ENCODE measurements at places on chromosomes 5 and 9.
A peak's percentile ranks its signal among the peaks of the same experiment; 100 is the strongest.

- ATAC-seq = peak; percentile 67
Measured at GRCh38 chr9:37374892-37375291, 47.6 kb upstream of the GRHPR start.

DNA sequence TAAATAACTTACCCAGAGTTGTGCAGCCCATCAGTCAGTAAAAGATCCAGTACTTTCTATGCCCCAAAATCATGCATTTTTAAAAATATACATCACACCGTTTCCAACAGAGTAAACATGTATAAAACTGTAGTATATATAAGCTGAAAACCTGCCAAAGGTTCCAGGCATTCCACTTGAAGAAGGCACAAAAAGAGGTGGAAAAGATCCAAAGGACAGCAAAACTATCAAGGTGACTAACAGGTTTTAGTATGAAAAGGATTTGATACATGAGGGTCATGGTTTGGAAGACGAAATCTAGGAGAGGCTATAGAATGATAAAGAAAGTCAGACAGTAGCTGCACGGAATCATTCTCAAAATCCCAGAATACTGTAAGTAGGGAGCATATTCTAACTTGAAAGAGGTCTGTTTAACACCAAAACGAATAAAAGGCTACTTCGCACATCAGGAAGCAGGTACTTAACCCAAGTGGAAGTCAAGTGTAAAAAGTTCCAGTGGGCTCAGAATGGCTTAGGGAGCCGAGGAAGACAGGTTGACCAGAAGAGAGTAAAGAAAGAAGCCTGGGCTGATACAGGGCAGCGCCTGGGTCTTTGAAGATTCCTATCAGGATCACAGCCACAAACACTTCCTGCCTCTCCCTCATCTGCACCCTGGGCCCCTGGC, 207.2 kb downstream of the ADAMTS12 start:
- no peak for ATAC-seq

GRCh38 chr5:95993266-95993665, 31.6 kb upstream of the ELL2 start:
- no peak for ATAC-seq

DNA sequence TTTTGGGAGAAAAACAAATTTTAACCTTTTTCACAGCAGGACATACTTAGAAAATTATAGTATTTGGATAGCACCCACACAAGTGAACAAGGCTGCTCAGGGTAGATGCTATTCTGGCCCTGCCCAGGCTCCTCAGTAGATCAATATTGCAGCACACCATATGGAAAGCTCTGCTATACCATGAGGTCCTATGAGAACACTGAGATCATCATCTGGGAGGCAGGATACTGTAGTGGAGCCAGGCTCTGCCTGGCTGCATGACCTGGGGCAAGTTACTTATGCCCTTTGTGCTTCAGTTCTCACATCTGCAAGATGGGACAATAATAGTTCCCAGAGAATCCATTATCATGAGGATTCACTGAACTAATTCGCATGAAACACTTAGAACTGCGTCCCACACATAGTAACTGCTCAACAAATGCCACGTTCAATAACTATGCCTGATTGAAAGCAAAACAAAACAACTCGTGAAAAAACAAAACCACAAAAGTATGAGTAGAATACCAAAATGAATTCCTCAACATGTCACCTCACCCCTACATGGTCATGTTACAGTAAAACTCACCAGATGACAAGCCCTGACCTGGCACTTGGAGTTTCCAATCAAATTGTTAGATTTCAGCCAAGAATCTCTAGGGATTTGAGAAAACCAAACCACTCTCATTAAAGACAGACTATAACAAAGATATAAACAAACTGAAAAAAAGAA, 31.9 kb downstream of the ARSB start:
- no peak for ATAC-seq

GRCh38 chr9:125754096-125754495, 6.9 kb downstream of the PBX3 start:
- no peak for ATAC-seq

DNA sequence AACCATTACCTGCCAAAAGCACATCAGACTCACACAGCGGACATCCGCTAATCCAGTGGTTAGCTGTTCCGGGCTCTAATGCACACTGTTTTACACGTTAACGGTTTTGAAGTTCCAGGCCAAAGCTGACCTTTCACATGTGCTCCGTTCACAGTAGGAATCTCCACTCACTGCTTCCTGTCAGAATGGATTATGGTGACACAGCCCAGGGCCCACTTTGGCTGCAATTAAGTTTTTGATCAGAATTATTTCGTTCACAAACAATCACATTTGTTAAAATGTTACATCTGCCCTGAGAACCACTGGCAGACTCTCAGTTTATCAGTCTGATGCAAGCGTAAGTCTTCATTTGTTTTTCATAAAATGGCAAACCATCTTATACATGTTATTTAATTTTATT, 30.2 kb upstream of the CATSPER3 start:
- no peak for ATAC-seq

DNA sequence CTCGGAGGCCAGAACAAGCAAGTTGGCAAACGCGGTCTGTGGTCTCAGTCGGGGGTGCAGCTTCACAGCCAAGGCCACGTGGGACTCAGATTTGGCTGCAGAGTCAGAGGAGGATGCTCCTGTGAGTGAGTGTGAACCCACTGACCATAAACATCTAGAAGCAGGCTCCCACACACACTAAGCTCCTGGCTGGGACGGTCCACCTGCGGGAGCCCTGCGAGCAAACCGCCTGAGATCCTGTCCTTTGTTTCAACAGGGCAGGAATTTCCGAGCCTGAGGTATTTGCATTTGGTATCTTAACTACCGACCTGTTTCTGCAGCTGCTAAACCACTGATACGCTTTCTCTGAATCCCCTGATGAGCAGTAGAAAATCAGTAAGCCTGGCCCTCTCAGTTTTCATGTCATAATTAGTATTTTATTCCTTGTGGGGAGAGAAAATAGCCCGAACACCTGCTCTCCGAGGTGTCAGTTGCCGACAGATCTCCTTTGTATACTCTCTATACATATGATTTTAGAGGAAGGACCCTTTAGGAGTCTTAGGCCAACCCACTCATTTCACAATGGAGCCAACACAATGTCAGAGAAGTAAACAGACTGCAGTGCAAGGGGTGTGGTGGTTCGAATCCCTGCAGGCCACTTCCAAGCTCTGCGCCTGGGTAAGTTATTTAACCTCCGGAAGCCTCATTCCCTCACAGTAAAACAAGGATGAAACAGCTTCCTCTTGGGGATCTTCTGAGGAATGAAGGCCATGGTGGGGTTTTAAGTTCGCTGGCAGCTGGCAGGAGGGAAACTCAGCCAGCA, 40.9 kb upstream of the PWWP2A start:
- peak; percentile 43 for ATAC-seq

DNA sequence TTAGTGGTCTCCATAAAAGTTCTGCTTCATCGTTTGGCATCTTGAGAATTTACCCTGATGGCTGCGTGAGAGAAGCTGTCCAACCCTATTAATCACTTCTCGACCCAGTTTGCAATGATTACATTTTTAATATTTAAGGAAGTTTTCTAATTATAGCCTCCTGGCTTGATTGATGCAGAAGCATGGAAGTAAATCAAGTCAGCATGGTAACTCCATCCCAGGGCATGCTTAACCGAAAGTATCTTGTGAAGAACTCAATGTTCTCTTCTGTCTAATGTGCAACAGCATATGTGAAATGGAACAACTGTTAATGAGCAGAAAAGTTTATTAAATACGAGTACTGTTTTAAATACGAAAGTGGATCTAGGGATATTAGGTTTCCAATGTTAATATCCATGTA, 278.9 kb upstream of the CD180 start:
- ATAC-seq = no peak

GRCh38 chr5:142324136-142324870, 518 bp downstream of the SPRY4 start:
- peak; percentile 61 for ATAC-seq

- ATAC-seq = no peak
Measured at GRCh38 chr5:14165375-14166106, 22.4 kb downstream of the TRIO start.

- ATAC-seq = peak; percentile 89
Measured at GRCh38 chr9:105541838-105542237, 16.1 kb upstream of the FKTN start.

DNA sequence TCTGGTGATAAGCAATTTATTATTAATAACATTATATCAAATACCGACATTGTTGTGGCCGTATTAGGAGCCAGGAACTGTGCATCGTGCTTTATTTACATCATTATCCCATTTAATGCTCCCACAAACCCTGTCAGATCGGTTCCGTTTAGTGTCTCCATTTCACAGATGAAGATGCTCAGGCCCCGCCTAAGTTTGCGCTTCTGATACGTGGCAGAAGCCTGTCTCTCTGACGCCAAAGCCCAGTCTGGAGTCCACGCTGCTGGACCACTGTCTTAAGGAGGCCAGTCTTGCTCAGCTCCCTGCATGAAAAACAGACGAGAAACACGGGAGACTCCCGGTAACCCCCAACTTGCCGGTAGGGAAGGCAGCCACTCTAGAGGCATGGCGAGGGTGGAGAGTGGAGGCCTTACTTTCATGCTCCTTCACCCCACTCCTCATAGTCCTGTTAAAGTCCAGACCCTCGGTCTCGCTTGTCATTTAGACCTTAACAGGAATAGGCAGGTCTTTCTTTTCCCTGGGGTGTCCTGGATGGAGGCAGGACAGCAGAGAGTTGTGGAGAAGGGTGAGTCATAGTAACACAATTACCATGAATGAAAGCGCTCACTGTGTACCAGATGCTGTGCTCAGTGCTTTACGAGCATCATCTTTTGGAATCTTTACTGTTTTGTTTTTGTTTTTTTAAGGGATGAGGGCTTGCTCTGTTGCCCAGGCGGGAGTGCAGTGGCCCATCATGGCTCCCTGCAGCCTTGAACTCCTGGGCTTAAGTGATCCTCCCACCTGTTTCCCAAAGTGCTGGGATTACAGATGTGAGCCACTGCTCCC, 872 bp downstream of the TXNDC15 start:
- ATAC-seq = peak; percentile 67

DNA sequence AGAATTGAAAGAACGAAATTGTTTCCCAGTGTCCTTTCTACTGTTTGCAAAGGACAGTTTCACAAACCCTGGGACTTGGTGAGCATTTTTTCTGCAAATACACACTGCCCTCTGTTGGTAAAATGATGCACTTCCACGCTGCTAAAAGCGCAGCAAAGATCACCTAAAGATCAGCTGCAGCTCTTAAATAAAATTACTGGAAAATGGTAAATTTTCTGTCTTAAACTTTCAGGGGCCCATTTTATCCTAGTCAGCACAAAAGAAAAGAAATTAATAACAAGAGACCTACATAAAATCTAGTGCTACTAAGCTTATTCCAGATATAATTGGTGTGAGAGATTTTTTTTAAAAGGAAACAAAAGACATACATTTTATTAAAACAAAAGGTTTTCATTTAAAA, 566.0 kb downstream of the CAAP1 start:
- ATAC-seq = no peak

GRCh38 chr9:116271991-116272390, 118.4 kb downstream of the PAPPA start:
- ATAC-seq = no peak

DNA sequence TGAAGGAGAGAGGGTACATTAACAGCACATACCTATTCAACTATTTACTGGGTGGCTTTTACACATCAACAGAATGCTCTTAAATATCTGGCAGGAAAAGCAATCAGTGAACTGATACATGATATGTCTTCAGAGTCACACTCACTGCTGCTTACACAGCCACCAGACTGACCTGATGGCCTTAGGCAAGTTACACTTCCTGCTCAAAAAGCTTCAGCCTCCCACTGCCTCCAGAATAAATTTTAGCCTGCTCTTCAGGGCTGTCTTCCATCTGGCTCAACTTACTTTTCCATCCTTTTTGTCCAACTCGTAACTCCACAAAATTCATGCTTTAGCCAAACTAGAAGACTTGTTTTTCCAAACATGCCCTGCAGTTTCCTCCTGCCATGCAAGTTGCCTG, 10.7 kb downstream of the LOX start:
- ATAC-seq = no peak

DNA sequence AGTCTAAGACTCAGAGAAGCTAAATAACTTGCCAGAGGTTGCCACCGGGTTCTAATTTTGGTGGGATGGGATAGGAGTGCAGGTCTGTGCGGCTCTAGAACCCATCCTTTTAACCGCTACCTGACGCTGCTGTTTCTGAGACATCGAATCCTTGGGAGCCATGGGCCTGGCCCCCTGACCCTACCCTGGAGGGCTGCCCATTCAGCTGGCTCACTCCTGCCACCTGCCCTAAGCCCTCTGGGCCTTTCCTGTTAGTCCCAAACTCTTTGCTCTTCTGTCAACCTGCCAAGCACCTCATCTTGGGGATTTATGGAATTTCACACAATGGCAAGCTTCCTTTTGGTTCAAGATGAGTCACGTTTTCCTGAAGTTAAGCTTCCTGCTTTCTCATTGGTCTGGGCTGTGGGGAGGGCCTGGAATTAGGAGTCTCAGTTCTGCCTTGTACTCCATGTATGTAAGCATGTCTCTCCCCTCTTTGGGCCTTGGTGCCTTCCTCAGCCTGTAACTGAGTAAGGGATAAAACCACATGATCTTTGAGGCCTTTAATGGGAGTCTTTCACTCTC, 26.6 kb downstream of the ENHO start:
- ATAC-seq = no peak

GRCh38 chr5:177968661-177969211, 27.3 kb downstream of the PROP1 start:
- no peak for ATAC-seq

DNA sequence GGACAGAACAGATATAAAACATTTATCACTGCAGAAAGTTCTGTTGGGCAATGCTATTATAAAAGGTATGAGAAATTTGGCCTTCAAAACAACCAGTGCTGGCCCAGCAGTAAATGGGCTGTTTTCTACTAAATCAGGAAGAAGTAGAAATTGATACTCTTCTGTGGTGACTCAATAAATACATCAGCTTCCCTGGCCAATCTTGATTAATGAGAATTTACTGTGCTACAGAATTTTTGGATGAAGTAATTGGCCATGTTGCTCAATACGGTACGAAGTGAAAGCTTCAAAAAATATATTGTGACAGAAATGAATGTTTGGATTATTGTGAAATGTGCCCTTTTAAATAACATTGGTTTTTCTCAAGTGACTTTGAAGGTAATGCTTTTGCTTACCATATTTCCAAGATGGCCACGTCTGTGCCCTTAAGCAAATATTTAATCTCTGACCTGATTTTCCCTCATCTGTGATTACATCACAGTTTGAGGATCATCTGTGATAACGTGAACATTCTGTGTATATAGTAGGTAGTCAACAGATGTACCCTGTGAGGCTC, 4.2 kb downstream of the DNAJA1 start:
- no peak for ATAC-seq

DNA sequence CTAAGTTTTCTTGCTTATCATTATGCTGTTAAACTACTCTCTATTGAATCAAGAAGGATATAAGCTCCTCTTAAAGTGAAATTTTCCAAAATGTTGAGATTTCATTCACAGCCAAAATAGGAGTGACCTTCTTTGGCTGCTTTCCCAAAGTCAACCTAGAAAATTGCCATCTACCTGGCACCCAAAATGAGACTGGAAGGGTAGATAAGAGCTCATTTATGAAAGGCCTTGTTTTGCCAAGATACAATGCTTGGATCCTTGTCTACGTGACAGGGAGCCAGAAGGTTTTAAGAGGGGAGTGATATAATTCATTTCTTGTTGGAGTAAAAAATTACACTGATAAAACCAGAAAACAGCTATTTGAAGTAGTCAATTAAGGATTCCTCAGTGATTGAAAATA, 287.1 kb downstream of the IZUMO3 start:
- ATAC-seq = no peak

All from stimulated activated memory B cell treated with anti-CD40 and anti-IgM and Interleukin-4, amounts not matched to agents 10 μg/mL and 1 μg/mL and 100 μg/mL, for 72 hours (primary cell).